ENCODE measurements at places on chromosomes 3 and 15.

- no peak for DNase-seq
Measured at GRCh38 chr3:47731061-47731460, 50.6 kb downstream of the SMARCC1 start.

GRCh38 chr3:147572970-147573340 is 163.8 kb downstream of the ZIC1 start:
- DNase-seq: no peak

GRCh38 chr3:100635273-100635701 is 25.9 kb downstream of the ADGRG7 start:
- DNase-seq: no peak

- DNase-seq: no peak
Measured at GRCh38 chr3:195203606-195204005, 67.4 kb downstream of the XXYLT1 start.

- no peak for DNase-seq
Measured at GRCh38 chr15:48066456-48066855, 54.3 kb upstream of the SLC24A5 start.

- no peak for DNase-seq
Measured at GRCh38 chr3:69932501-69932900, 67.0 kb upstream of the SAMMSON start.

GRCh38 chr15:22872936-22873701 is 34.7 kb downstream of the NIPA2 start:
- no peak for DNase-seq

DNA sequence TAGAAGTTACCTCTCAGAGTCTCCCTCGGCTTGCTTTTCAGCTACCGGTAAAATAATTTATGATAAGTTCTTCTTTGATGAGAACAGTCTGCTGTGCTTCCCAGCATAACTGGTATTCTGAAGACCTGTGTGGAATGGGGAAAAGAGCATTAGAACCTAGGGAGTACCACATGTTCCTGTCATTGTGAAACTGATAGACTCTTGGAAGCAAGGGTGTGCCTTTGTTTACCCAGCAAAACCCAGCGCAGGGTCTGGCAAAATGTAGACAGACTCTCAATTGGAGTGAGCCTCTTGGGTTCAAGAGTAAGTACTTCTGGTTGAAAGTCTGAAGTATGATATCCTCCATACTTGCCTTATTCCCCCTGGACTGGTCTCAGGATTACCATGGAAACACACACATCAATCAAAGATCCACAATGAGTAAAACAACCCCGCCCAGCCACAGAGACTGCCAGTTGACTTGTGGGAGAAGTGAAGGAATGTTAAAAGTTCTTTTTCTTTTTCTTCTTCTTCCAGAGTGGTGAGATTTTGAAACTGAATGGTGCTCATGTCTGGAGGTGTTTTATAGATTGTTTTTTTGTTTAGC is 652.4 kb upstream of the NAALADL2 start:
- DNase-seq: no peak

DNA sequence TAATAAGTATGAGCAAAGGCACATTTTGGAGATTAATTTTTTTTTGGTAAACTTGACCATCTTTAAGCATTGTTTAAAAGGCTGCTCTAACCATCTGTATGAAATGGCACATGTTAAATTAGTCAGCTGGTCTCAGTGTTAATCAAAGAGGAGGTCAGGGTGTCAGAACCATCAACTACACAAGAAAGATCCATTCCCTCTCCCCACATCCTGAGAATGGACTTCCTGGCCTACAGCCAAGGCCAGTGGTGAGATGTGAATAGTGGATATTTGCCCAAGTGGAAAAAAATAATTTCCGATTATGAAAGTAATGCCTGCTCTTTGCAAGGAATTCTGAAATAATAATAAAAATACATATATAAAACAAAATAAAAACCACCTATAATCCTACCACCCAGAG is 641.7 kb downstream of the NR2F2 start:
- no peak for DNase-seq

DNA sequence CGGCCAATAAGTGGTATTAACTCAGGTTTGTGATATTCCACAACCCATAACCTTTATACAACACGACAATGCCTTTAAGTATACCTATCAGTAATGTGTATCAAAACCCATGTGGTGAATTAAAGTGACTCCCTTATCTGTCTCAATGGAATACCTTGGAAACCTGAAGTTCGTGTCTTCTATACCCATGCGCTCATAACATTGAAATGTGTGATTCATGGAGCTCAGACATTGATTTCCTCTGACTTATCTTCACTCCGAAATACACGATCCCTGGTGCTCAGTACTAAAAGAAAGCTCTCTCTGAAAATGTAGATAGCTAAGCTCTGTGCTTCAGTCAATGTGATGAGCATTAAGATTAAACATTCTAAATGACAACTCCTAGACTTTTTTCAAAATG is 140.3 kb downstream of the TBC1D5 start:
- no peak for DNase-seq

DNA sequence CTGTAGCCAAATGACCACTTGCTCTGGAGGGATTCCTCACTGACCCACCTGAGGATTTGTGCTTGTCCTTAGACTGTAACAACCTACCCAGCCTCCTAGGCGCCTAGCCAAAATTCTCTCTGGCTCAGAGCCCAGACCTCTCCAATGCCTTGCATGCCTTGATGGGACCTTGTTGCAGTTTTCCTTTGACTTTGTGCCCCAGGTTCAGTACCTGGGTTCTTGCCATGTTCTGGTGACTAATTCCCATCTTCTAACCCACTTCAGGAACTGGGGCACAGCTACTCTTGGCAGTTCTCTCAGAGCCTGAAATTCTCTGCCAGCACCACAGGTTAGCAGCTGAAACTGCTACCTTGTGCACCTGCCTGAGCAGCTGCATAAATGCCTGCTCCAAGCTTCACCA is 27.0 kb upstream of the UBE3A start:
- no peak for DNase-seq

DNA sequence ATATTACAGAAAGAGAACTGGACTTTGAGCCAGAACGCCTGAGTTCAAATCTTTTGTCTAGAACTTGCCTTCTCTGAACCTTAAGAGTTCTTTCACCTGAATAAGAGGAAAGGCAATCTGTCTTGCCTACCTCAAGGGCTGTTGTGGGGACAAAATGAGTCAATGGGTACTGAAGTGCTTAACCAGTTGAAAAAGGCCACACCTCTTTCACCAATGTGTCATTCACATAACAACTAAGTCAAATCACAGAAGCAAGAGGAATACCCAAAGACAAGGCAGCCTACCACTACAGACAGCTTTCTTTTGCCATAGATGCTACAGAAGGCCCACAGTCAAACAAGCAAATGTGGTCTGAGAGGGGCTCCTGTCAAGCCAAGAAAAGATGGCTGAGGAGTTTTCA is 39.7 kb downstream of the NBEAL2 start:
- no peak for DNase-seq

GRCh38 chr15:67992834-67993233 is 61.3 kb upstream of the PIAS1 start:
- no peak for DNase-seq

DNA sequence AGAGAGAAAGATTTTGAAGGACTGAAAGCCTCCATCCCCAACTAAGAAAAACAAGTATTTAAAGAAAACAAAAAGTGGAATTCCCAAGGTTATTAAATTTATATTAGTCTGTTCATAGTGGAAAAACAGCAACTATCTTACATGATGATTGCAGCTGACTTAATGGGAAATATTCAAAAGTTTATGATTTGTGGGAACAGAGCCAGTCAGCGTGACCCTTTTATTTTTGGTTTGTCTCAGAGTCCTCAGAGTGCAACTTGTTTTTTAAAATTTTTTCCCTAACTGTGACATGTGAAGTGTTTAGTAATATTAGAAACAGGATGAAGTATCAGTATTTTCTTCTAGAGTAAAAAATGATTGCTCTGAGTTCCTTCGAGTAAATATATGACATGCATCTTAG is 441.9 kb upstream of the MCTP2 start:
- DNase-seq: no peak

GRCh38 chr3:193778676-193779075 is 185.7 kb downstream of the OPA1 start:
- DNase-seq: no peak

DNA sequence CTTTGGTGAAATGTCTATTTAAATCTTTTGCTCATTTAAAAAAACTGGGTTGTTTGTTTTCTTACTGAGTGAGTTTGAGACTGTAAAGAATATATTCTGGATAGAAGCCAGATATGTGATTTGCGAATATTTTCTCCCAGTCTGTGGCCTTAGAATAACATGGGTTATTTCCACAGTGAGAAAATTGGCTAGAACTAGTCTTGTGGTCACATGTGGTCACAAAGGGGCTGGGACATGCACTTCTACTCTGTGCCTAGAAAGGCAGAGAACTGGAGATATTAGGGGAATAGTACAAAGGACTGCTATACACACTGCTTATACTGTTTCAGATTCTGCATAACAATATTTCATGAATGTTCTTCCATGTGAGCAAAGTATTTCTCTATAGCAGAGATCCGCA is 79.9 kb upstream of the RGMA start:
- DNase-seq: no peak

DNA sequence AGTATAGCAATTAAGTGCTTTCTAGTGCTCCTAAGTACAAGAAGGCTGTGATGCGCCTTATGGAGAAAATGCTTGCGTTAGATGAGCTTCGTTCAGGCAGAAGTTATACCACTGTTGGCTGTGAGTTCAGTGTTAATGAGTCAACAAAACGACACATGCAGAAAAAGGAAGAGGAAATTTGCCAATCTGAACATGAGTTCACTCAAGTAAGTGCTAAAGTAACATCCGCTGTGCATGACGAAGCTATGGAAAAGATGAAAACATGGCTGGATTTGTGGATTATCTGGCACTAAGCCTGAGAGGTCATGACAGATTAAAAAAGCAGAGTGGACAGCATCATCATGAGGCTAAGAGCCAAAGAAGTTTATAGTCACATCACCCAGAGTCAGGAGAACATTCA is 36.9 kb downstream of the SH3BP5 start:
- no peak for DNase-seq

GRCh38 chr3:11641316-11641682 is 2.4 kb downstream of the VGLL4 start:
- no peak for DNase-seq

- no peak for DNase-seq
Measured at GRCh38 chr3:66518126-66518525, 17.3 kb upstream of the LRIG1 start.

DNA sequence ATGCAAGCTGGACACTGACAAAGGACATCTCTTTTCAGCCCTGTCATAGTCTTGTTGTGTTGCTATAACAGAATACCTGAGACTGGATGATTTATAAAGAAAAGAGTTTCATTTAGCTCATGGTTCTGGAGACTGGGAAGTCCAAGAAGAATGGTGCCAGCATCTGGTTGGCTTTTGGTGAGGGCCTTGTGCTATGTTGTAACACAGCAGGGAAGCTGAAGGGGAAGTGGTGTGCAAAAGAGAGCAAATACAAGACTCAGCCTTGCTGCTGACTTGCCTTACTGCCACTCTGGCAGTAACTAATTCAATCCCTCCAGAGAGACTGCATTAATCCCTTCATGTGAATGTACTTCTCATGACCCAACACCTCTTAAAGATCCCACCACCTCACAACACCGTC is 356.3 kb upstream of the PROK2 start:
- no peak for DNase-seq

- no peak for DNase-seq
Measured at GRCh38 chr15:88083811-88084760, 172.5 kb downstream of the NTRK3 start.

GRCh38 chr3:114758831-114759699 is 388.0 kb downstream of the ZBTB20 start:
- no peak for DNase-seq

- no peak for DNase-seq
Measured at GRCh38 chr15:85757073-85757938, 37.4 kb downstream of the KLHL25 start.

DNA sequence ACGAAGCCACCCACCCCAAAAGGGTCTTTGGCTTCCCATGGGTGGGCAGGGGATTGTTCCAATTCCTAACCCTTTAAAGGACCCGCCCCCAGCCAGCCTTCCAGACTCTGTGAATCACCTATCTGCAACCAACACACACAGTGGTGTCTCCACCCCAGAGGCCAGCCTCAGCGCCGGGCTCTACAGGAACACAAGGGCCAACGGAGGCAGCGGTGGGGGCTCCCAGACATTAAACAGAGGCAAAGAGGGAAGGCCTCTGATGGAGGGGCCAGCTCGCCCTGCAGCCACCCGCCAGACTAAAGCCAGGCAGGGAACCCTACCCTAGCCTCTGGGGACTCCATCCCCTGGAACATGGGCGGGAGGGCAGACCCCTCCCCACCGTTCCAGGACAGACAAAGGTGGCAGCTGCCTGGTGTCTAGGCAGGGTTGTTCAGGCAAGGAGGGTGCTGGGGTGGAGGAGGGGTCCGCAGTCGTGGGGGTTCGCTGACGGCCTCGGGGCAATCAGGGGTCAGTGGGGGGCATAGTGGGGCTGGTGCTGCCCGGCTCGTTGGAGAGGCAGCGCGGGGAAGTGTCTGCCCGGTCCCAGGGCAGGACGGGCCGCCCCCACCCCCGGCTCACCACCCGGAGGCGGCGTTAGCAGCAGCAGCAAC is 448 bp downstream of the SHISA5 start:
- no peak for DNase-seq

DNA sequence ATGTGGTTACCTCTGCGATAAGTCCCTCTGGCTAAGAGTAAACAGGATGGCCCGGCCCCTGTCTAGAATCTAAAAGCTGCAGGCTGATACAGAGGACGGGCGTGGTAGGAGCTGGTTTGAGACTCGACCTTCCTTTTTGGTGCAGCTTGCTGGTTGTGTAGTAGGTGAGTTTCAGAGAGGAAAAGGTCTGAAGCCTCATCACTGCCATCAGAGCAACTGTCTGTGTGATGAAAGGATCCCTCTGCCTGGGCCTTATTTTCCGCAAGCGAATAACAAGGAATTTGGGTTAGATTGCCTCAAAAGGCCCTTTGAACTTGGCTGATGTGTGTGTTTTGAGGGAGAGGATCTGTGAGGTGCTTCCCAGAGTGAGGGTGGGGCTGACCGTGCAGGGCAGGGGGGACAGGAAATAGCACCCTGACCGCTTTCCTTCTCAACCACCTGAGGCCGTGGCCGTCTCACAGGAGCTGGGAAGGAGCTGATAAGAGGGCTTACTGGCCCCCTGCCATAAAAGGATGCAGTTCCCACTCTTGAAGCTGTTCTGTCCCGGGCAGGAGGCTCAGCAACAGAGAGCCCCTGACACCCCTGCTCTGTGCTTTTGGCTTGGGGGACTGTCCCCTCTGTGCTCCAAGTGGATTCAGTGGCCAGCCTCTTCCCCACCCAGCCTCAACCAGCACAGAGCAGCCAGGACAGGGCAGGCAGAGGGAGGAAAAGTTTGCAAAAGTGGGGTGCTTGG is 45.6 kb upstream of the TFRC start:
- DNase-seq: no peak

- DNase-seq: no peak
Measured at GRCh38 chr3:182940266-182940808, 40.0 kb downstream of the DCUN1D1 start.

Data from NCI-H524 (cell line).